ENCODE measurements at places on chromosomes 16 and 17.

DNA sequence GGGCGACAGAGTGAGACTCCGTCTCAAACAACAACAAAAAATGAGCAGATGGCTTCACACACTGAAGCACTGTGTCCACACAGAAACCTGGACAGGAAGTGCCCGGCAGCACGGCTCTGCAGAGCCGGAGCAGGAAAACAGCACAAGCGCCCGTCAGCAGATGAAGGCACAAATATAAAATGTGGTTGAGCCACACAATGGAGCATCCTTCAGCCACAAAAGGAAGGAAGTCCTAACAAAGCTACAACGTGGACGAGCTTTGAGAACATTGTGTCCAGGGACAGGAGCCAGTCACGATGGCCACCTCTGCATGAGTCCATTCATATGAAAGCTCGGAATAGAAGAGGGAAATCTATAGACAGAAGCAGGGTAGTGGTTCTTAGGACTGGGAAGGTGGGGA lies 15.7 kb downstream of the RHBDF2 start:
- DNase-seq: peak; percentile 50

- DNase-seq: peak; percentile 93
Measured at GRCh38 chr17:2711608-2712299, at the start of gene CLUH. TSS of gene CLUH (minus strand) at chr17:2711764. CDS start at chr17:2711661, 103 bp downstream.

DNA sequence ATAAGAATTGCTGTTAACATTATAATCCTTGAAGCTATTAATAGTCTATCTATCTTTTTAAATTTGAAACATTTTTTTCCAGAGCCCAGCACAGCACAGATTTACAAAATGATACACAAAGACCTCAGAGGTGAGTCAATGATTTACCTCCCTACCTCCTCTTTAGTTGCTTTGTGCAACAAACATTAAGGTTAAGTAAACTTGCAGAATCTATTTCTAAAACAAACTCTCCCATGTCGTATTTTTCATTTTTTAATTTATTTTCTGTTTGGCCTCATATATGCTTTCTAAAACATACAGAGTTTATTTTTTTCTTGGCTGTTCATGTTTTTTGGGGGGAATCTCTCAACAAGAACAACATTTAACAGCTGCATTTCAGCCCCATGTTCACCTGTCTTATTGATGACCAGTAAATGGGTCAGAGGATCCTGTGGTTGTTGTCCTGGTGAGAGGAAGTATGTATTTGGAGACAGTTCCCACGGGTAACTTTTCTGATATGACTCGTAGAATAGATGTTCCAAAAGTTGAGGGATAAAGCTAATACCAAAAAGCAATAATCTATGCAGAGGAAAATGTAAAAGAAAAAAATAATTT lies 42.6 kb downstream of the ABCA9 start:
- no peak for DNase-seq

DNA sequence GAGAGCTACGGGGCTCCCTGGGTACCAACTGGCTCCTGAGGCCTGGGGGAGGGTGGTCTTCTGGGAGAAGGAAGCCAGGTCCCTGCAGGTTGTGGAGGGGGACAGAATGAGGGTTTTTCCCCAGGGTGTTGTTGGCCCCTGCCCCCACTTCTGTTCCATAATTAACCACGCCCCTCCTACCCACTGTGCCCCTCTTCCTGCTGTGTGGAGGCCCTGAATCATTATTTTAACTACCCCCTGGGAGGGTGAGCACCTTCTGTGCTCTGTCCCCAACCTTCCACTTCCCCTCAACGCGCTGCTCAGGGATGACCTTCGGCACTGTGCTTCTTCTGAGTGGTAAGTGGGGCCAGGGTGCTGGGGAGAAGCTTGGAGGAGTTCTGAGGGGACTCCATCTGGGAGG lies at the start of gene ITGAD:
Gene ITGAD, plus strand, starts transcription at position 280 of the 400 bp plus-strand sequence. Its CDS starts 26 bp downstream, at position 306.
- no peak for DNase-seq

DNA sequence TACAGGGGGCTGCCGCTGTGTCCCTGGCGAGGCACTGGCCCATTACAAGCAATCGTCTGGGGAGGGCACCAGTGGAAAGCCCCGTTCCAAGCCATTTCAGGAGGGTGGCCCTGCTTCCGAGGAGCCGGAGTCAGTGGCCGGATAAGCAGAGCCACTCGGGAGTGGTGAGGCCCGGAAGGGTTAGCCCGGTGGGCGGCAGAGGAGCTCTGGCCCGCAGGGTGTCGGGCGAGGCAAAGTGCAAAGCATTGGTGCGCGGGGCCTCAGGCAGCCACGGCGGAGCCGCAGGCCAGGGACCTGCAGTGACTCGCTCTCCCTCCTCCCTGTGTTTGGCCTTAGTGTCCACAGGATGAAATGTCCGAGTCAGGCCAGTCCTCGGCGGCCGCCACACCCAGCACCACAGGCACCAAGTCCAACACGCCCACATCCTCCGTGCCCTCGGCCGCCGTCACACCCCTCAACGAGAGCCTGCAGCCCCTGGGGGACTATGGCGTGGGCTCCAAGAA lies 24.6 kb downstream of the NME3 start:
- no peak for DNase-seq

DNA sequence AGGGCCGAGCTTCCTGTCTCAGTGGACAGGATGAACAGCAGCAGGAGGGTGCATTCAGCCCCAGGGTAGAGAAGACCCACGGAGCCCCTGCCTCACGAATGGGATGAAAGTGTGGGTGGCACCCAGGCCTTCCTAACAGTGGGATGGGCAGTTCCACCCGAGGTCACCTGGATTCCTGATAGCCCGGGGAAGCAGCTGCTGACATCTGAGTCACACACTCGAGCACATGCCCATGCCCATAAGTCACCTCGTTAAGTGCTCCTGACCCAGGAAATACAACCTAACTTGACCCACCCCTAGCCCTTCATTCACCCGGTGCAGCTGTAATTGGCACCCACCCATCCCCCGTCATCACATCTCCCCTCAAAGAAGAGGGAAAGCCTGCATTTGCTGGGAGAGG lies 85.3 kb upstream of the FOXF1 start:
- no peak for DNase-seq

DNA sequence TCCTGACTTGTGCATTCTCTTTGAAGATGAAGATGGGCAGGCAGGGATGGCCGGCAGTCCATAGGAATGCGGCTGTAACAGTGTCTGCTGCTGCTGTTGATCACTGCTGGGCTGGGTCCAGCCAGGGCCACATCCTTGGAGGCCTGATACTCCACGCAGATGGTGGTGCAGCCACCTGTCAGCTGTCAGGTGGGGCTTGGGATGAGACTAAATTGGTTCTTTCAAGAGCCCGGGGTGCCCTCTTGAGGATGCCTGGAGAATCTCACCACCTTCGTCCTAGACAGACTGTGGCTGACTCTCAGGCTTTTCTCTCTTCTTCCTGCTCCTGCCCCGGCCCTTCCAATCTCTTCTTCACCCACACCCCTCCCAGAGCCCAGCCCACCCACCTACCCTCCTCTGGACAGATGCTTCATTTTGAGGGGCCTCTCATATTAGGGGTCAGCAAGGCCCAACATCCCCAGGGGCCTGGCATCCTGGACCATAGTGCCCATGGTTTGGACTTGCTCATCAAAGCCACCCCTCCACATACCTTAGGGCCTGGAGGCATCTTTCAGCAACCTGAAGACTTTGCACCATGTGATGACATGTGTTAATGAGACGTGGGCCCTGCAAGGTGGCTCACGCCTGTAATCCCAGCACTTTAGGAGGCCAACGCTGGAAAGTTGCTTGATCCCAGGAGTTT lies 19.1 kb downstream of the OSBPL7 start:
- DNase-seq: peak; percentile 87

- no peak for DNase-seq
Measured at GRCh38 chr17:2063261-2064146, 8.6 kb downstream of the HIC1 start.

- no peak for DNase-seq
Measured at GRCh38 chr17:56779322-56779721, 54.4 kb downstream of the C17orf67 start.

DNA sequence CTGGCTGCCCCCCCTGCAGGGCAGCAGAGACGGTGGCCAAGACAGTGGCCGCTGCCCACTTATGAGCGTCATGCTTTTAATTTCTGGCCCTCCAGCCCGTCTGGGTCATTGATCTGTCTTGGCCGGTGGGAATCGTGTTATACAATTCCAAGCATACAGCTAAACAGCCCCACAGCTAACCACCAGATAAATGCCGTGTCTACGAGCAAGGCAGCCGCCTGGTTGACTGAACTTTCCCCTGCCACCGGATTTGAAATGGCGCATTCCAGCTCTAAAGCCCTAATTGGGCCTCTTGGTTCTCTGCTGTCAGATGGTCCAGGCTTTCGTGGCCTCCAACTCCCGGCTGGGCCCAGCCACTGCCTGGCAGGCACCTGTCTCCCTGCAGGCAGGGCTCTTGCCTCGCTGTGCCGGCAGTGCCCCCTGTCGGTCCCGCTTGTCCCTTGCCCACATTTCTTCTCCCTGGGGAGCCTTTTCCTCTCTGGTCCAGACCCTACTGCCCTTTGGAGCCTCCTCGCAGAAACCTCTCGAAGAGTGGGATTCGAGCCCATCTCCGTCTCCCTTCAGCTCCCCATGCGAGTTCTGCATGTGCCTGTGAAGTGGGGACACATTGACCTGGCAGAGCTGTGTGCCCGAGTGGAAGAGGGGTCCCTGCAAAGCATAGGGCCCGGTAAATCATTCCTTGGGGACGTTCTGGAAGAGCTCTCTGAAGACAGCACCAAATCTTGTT lies 1.8 kb upstream of the RBFOX3 start:
- DNase-seq: peak; percentile 33

- no peak for DNase-seq
Measured at GRCh38 chr17:77649717-77650211, 308.7 kb upstream of the TNRC6C start.

DNA sequence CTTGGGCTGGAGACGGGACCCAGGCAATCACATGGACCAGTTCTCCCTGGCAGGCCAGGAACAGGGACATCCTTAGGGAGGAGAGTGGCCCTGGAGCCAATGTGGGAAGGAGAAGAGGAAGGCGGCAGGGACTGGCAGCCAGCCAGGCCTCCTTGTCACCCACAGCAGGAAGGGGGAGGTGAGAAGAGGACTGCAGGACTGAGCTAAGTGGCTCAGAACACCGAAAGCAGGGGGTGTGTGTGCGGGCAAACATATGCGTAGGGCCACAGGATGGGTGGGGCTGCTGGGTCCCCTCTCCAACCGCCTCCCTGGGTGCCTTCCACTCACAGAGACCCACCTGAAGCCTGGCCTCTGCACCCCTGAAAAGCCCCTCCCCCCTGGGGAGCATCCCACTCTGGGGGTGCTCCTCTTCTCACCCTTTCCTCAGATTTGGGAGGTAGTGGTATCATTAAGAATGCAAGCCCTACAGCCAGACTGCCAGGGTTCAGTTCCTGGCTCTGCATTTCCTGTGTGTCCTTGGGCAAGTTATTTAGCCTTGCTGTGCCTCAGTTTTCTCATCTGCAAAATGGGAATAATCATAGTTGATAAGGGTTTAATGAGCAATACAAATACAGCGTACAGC lies 8.1 kb downstream of the PNMT start:
- DNase-seq: no peak

- peak; percentile 93 for DNase-seq
Measured at GRCh38 chr17:29591737-29592608, 959 bp upstream of the ANKRD13B start.

GRCh38 chr16:12178251-12178990 lies 201.9 kb downstream of the SNX29 start:
- no peak for DNase-seq

GRCh38 chr17:77455111-77455890 lies 314.5 kb downstream of the SEC14L1 start:
- no peak for DNase-seq

DNA sequence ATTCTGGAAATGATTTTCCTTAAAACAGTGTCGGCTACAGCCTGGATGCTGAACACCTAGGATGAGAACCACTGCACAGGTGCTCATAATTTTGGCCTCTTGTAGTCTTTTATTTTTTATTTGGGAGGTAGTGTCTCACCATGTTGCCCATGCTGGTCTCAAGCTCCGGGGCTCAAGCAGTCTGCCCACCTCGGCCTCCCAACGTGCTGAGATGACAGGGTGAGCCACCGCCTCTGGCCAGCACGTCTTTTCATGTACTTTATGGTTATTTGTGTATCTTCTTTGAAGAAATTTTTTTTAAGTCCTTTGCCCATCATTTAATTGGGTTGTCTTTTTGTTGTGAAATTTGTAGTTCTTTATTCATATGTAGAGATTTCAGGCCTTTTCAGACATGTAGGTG lies 58.0 kb downstream of the WDR45B start:
- no peak for DNase-seq

DNA sequence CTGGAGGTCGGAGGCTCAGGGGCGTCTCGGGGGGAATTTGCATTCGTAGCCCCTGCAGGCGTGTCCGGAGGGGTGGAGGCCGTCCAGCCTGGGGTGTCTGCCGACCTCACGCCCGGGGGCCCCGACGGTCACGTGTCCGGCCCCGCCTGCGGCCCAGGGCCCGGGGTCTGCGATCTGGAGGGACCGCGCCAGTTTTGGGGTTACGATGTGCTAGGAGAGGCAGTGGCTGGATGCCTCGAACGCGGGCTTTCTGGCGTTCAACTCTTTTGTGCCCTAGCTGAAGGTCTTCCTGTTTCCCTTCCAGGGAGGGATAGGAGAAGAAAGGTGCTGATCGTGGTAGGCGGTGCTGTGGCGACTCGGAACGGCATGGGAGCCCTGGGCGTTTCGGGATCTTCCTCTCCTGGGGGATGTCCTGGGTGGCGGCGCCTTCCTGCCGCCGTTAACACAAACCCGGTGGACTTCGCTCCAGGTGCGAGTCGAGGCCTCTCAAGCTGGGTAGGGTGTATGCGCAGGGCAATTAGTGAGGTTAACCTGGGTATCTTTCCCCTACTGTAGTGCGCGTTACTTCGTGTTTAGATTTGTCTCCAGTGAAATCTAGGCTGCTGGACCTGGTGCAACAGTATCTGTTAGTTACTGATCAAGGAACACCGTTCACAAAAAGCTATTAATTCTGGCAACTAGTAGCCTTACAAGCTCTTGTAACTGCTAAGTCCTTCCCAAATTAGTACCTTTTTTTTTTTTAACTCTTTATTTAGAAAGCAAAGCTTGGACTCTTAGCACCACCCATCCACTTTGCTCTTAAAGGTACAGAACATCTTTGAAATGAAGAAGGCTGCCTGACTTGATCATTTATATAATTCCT lies 1.3 kb downstream of the AKAP1 start:
- peak; percentile 72 for DNase-seq

GRCh38 chr17:74757502-74757901 lies 9.1 kb downstream of the NHERF1 start:
- no peak for DNase-seq

- DNase-seq: peak; percentile 54
Measured at GRCh38 chr17:78315355-78316114, 44.3 kb downstream of the SOCS3 start.

Data from NCI-H146 (cell line).